MM.1S (cell line): ENCODE measurements at places on chromosomes 16 and 17.

- no peak for DNase-seq
These were observed 83.3 kb downstream of the ABHD15 start for GRCh38 chr17:29483503-29483902.

- no peak for DNase-seq
These were observed 48.9 kb downstream of the FBXL20 start for GRCh38 chr17:39352511-39352910.

GRCh38 chr16:53668869-53669268 lies 34.8 kb downstream of the RPGRIP1L start:
- DNase-seq: no peak

DNA sequence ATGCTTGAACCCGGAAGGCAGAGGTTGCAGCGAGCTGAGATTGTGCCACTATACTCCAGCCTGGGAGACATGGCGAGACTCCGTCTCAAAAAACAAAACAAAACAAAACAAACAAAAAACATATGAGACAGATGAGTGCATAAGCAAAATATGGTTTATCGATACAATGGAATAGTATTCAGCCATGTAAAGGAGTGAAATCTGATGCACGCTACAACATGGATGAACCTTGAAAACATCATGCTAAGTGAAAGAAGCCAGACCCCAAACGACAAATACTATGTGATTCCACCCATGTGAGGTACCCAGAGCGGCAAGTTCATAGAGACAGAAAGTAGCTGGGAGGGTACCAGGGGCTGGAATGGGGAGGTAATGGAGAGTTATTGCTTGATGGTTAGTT lies 6.8 kb downstream of the PLCD3 start:
- DNase-seq: no peak

GRCh38 chr16:89708481-89708931 lies 7.0 kb upstream of the SPATA2L start:
- DNase-seq: no peak

DNA sequence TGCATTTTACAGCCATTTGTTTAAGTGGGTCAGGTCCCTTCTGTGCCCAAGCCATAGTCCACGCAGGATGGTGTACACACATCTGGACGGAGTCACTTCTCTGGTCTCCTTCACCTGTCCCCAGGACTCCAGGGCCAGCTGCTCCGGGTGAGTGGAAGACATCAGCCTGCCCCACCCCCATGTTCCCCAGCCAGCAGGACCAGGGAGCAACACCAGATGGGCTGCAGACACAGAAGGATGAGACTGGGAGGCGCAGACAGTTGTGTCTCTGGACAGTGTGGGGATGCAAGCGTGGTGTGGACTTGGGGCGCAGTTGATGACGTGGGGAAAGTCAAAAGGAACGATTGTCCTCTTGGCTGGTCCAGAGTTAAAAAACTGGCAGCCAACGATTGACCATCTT lies 24.6 kb upstream of the WFDC1 start:
- no peak for DNase-seq

DNA sequence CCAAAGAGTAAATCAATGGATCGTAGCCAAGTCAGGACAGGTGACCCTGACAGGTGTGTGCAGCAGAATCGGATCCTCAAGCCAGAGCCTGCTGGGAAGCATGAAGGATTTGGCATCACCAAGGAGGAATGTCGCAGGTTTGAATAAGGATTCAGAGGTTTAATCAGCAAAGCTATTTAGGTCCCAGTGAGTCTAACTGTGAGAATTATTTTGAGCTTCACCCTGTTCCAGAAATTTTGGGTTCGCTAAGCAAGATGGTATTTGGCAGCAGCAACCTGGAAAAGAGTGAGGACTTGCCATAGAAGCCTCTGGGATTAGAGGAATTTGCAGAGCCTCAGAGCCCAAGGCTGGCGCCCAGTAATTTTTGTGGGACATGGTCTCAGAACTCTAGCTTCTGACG lies 173.0 kb downstream of the CCDC182 start:
- no peak for DNase-seq

GRCh38 chr16:1940273-1941161 lies 2.5 kb downstream of the MSRB1 start:
- no peak for DNase-seq

- DNase-seq: no peak
These were observed 3.6 kb downstream of the KCNJ2 start for GRCh38 chr17:70172923-70173322.

GRCh38 chr16:71807905-71808592 lies 585 bp downstream of the AP1G1 start:
- peak; percentile 67 for DNase-seq

DNA sequence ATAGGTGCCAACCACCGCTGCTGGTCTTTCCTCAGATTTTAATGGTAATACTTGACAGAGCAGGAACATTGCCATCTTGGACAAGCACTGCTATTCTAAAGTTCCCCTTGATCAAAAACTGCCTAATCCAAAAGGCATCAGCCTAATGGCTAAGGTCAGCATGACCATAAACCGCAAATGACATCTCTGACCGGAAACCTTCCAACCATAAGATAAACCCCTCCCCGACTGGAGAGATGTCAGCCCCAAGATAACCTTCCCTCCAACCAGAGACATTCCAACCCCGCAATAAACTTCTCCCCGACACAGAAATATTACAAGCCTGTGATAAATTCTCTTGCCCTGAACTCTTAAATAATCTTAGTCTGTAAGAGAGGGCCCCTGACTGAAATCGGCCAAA lies 7.4 kb upstream of the DHX40 start:
- no peak for DNase-seq

DNA sequence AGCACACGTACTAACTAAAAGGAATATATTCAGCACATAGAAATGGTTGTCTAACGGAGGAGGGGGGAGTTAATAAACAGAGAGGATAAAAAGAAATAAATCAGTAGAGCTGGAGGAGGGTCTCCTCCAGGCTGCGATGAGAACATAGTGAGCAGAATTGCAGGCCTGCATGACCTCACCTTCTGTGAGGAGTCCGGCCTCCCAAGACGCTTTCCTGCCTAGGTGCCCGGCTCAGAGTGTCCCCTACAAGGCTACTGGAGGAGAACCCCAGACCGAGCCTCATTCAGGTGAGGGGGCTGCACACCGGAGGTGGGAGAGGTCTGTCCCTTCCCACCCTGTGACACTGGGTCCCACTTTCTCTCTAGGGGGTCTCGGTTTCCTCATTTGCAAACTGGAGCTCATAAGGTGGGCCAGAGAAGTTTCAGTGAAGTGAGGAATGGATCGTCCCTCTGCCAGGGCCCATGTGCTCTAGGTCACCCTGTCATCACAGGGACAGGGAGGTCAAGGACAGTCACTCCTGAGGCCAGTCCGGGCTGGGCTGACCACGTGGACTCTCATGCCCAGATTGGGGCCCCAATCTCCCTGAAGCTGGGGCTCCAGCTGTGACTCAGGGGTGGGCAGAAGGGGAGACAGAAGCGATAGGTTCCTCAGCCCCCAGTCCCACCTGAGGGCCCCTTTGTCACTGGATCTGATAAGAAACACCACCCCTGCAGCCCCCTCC lies 3.3 kb upstream of the HBM start:
- no peak for DNase-seq

DNA sequence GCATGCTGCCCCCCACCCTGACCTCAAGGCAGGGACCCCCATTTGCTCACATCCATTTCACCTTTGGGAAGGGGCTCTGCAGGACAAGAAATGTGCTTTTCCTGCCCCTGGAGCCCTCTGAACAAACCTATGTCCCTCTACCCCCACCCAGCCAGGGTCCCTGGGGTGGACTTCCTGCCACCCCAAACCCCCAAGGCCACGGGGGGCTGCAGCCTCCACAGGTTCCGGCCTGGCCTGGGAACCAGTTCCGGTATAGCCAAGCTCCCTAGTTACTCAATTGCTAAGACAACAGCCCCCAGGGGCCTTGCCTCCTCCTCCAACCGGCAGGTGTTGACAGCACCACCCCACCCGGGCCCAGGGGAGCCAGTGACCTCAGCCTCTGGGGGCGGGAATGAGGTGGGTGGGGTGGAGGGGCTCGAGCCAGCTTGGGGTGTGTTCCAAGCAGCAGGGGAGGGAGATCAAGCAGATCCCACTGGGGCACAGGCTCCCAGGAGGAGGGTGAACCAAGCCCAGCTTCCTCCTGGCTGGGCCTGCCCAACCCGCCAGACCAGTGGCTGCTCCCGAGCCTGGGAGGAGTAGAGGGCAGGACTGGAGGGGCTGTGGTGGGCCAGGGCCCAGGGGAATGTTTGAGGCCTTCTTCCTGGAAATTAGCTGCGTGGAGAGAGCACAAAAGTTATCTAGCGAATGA lies 6.6 kb downstream of the PNMT start:
- DNase-seq: no peak

GRCh38 chr16:85040685-85041084 lies 13.1 kb downstream of the KIAA0513 start:
- no peak for DNase-seq

- DNase-seq: peak; percentile 44
These were observed 215.2 kb downstream of the ZFHX3 start for GRCh38 chr16:72832621-72833248.

DNA sequence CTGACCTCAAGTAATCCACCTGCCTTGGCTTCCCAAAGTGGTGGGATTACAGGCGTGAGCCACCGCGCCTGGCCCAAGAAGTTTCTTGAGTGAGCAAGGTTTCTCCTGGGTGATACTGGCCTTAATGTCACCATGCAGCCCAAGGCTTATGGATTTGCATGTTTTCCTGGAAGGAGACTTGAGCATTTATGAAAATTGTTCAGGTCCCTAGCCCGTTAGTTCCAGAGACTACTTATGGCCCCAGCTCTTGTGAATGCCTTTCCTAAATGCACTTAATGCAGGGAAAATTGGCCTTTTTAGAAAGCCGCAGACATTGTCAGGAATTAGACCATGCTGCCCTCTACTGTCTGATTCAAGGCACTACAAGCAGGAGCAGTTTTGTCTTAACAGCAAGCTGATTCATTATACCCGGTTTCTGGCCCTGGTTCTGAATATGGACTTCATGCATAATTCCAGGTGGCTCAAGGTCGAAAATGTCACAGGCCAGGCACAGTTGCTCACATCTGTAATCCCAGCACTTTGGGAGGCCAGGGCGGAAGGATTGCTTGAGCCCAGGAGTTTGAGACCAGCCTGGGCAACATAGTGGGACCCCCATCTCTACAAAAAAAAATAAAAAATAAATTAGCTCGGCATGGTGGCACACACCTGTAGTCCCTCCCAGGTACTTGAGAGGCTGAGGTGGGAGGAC lies 91.3 kb downstream of the SNX29 start:
- DNase-seq: peak; percentile 63

GRCh38 chr17:28046034-28046825 lies 3.8 kb downstream of the NLK start:
- DNase-seq: no peak

- DNase-seq: no peak
These were observed 10.1 kb downstream of the MRM1 start for GRCh38 chr17:36611345-36612072.

DNA sequence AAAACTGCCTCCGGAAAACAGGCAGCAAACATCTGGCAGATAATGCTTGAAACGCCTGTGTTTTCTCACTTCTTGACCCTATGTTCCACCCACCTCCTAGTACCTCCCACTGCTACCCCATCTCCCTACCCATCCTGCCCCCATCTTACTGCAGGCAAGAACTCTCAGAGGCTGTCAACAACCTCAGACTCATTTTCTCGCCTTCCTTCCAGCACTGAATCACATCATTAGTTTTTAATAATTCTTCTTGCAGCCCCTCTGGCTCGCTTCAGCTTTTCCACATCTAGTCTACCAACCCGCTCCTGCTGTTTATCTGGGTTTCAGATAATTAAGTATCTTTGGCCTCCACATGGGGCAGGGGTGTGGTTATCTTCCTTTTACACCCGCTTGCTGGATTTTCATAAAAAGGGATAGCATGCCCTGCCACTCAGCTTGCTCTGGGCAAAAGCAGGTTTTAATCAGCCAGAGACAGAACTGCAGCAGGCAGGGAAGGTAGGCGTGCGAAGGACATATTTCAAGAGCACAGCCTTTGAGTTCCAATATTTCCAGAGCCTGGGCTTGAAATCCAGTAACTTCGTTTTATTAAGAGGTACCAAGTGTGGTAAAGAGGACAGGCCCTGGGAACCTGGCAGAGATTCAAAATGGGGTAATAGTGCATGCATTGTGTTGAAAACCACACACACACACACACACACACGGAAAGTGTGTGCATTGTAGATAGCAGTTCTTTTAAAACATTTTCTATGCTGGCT lies 87.5 kb downstream of the BMERB1 start:
- no peak for DNase-seq

DNA sequence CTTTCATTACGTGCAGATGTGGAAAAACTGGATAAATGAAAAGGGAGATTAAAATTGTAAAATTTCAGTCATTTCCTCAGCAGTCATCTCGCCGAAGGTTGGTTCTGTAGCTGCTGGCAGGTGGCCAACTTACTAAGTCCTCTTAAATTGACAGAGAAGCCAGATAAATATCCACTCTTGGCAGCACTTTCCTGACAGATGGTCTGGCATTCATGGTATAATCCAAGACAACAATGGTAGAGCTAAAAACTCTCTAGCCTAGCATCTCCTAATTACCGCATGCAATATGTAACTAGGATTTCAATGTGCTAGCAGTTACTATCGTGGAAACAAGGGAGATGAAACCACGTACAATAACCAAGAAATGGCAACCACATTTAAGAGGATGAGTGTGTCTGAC lies 306.3 kb downstream of the CNTNAP4 start:
- no peak for DNase-seq

GRCh38 chr16:2715519-2715918 lies 4.5 kb downstream of the PRSS27 start:
- peak; percentile 32 for DNase-seq

DNA sequence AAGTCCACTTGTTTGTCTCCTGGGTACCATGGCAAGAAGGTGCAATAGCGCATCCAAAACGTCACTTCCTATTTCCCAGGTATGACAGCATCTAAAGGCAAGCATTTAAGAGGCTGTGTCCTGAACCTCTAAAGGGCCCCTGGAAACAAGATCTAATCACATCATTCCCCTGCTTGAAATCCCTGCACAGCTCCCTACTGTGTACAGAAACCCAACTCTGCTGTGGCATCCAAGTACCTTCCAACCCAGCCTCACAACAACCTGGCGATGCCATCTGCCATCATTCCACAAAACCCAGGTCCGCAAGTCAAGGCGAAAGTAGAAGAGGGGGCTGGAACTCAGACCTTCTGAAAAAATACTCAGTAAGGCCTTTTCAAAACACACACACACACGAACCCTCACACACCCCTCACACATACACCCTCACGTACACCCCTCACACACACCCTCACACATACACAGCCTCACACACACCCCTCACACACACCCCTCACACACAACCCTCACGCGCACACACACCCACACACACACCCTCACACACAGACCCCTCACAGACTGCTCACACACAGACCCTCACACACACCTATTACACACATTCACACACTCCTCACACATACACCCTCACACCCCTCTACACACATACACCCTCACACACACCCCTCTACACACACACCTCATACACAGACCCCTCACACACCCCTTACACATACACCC lies 24.5 kb downstream of the C17orf67 start:
- no peak for DNase-seq

GRCh38 chr17:6361733-6362132 lies 73.2 kb downstream of the AIPL1 start:
- DNase-seq: no peak
